ENCODE measurements at places on chromosomes 12 and 14. TPM values are rescaled to one million over a fixed set of nuclear protein-coding genes. Genes with fewer than 3 reads are reported as not detected.
A peak's percentile ranks its signal among the peaks of the same experiment; 100 is the strongest.

DNA sequence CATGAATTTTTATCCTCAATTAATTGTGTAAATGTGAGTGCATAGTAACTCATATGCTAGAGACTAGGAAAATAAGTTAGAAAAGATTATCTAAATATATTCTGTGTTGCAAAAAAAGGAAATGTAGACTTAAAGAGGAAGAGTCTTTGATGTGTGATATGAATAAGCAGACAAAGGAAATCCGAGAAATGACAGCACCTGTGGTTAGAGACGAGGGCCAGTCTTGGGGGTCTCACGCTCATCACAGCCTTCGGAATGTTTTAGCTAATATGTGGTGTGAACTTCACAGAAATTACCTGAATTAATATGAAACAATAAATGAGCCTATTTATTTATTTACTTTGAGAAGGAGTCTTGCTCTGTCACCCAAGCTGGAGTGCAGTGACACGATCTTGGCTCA, 11.6 kb downstream of the ATP6V0A2 start:
- H3K27me3 ChIP-seq: no peaks in the 10 kb centered on the region
- DNase-seq: no peak
- no peak overlapping the region for H3K27ac ChIP-seq
- H3K4me3 ChIP-seq: no peak overlapping the region
- peaks cover 83% of the 10 kb centered on the region for H3K36me3 ChIP-seq

- no peak overlapping the region for H3K27ac ChIP-seq
- H3K27me3 ChIP-seq: no peaks in the 10 kb centered on the region
- no peak for DNase-seq
- H3K36me3 ChIP-seq: no peaks in the 10 kb centered on the region
- H3K4me1 ChIP-seq: peaks cover 60% of the 10 kb centered on the region
- H3K4me3 ChIP-seq: no peak overlapping the region
Observed at GRCh38 chr12:131061041-131061806, 107.5 kb downstream of the ADGRD1 start.

DNA sequence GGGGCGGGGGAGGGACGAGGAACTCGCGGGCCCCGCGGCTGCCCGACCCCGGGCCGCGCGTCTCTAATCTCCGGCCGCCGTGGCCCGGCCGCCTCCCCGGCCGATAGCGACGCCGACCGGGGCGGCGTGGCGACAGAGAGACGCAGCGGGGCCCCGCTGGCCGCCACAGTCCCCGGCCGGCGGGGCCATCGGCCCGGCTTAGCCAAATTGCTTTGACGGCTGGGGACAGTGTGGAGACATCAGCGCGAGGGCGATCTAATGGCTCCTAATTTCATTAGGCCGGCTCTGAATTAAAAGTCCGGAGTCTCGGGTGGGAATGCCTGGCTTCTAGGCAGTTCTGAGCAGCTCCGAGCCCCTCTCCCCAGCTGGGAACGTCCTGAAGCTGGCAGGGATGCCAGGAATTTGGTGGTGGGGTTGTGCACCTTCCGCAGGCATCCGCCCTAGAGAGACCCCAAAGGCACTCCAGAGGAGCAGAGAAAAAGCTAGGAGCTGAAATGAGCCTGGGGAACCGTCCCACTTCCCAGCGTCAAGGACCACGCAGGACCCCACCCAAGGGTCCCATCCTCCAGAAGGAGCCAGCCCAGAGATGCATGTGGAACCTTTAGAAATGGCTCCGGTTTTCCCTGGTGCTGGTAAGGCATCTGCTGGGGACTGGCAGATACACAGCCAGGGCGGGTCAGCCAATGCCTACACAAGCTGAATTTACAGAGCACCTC, 9.6 kb downstream of the TBX5 start:
- H3K27me3 ChIP-seq: peaks cover 66% of the 10 kb centered on the region
- no peak for DNase-seq
- H3K4me1 ChIP-seq: peaks cover 88% of the 10 kb centered on the region
- H3K27ac ChIP-seq: peak overlapping the region; percentile 69

DNA sequence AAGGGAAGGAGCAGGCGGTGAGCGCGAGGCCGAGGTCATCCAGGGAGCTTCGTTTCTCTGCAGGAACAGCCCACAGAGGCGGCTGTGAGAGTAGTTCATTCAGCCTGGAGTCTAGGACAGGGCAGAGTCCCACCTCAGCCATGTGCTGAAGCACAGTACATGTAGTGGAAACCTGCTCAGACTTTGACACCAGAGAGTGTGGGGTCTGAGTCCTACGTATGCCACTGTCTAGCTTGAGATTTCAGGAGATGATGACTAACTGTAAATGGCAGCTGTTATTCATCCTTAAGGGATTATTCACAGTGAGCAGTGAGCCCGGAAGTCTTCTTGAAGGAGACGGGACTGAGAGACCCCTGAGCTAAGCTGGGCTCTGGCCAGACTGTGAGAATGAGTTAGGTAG, 938 bp upstream of the SLC6A13 start:
- H3K27ac ChIP-seq: no peak overlapping the region
- H3K4me1 ChIP-seq: peaks cover 21% of the 10 kb centered on the region
- H3K36me3 ChIP-seq: no peaks in the 10 kb centered on the region
- H3K4me3 ChIP-seq: no peak overlapping the region
- no peak for DNase-seq

The SIX6 gene
- total RNA-seq: not detected

The ADCY4 gene
- 26.6 TPM for total RNA-seq

GRCh38 chr14:31678421-31679249, 117.4 kb downstream of the NUBPL start:
- H3K4me3 ChIP-seq: no peak overlapping the region
- no peak for DNase-seq
- no peaks in the 10 kb centered on the region for H3K27me3 ChIP-seq
- H3K27ac ChIP-seq: no peak overlapping the region
- no peaks in the 10 kb centered on the region for H3K36me3 ChIP-seq
- no peaks in the 10 kb centered on the region for H3K4me1 ChIP-seq

DNA sequence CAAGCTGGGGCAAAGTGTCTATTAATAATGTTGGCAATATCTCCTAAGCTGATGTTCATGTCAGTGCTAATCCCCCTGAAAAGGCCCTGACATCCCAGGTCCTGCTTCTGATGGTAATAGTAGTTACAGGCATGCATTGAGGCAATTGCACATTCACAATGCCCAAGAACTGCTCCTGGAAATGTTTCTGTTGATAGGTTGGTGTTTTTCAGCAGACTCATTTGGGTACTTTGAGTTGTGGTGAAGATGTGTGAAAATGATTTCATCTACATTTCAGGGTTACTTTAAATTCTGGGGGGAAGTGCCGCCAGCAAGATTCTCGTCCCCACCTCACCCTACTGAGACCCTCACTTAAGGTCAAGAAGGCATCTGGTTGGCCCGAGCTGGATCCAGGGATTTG, 92.9 kb downstream of the BBS10 start:
- H3K4me1 ChIP-seq: peaks cover 16% of the 10 kb centered on the region
- H3K27ac ChIP-seq: no peak overlapping the region
- H3K27me3 ChIP-seq: no peaks in the 10 kb centered on the region
- DNase-seq: no peak
- no peaks in the 10 kb centered on the region for H3K36me3 ChIP-seq

DNA sequence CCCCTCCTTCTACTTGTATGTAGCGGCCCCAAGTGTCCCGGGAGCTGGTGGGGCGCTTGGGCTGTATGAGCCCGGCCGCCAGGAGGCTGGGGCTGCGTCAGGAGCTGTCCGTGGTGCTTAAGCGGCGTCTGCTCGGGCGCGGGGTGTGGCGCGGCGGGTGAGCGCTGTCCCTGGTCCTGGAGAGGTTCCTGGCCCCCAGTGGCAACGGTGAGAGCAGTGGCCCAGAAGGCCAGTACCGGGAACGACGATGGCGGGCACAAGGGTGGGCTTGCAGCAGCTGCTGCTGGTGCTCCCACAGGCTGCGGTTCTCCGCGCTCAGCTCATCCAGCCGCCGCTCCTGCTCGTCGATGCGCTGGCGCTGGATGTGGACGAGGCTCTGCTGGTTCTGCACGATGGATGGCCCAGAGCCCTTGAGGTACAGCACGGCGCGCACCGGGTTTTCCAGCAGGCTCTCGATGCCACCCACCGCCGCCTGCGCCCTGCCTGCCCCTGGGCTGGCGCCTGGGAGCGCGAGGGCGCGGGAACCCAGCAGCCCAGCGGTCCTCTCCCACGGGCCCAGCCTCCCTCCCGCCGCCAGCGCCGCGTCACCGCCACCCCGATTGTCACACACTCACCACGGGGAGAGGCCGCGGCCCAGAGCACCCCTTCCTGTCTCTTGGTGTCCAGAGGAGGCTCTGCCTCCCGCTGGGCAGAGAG, 41.9 kb upstream of the FKBP4 start:
- H3K4me3 ChIP-seq: no peak overlapping the region
- H3K27ac ChIP-seq: no peak overlapping the region
- no peaks in the 10 kb centered on the region for H3K4me1 ChIP-seq
- DNase-seq: peak; percentile 72
- peaks cover 46% of the 10 kb centered on the region for H3K27me3 ChIP-seq
- H3K36me3 ChIP-seq: no peaks in the 10 kb centered on the region

DNA sequence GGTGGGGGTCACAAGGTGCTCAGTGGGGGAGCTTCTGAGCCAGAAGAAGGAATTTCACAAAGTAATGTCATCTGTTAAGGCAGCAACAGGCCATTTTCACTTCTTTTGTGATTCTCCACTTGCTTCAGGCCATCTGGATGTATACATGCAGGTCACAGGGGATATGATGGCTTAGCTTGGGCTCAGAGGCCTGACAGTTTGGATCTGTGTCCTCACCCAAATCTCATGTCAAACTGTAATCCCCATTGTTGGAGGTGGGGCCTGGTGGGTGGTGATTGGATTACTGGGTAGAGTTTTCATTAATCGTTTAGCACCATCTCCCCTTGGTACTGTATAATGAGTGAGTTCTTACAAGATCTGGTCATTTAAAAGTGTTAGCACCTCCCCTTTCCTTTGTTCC, 36.4 kb downstream of the TESPA1 start:
- H3K27me3 ChIP-seq: peaks cover 9% of the 10 kb centered on the region
- no peaks in the 10 kb centered on the region for H3K36me3 ChIP-seq
- peak overlapping the region; percentile 75 for H3K27ac ChIP-seq
- H3K4me1 ChIP-seq: no peaks in the 10 kb centered on the region
- H3K4me3 ChIP-seq: no peak overlapping the region
- DNase-seq: no peak

DNA sequence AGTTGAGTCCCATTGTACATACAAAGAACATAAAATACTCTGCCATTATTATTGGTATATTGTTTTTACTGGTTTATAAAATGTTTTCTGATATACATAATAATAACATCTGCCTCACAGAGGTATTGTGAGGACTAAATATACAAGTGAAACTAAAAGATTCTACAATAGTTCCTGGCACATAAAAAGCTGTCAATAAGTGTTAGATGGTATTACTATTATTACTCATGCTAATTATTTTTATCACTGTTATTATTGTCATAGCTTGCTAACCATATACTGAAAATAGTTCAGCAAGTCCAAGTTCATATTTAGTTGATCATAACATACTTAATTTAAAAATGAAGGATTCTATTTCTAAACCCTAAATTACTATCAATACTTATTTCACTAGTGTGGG, 34.4 kb downstream of the BTG1 start:
- no peaks in the 10 kb centered on the region for H3K27me3 ChIP-seq
- H3K4me1 ChIP-seq: peaks cover 6% of the 10 kb centered on the region
- H3K27ac ChIP-seq: no peak overlapping the region
- no peaks in the 10 kb centered on the region for H3K36me3 ChIP-seq

- H3K4me1 ChIP-seq: peaks cover 32% of the 10 kb centered on the region
- DNase-seq: no peak
Observed at GRCh38 chr12:96503976-96504375, 14.6 kb downstream of the CFAP54 start.

The SELPLG gene
- total RNA-seq: 3.4 TPM
